ENCODE measurements at places on chromosomes 11 and 22. TPM values are rescaled to one million over a fixed set of nuclear protein-coding genes. Genes with fewer than 3 reads are reported as not detected.

DNA sequence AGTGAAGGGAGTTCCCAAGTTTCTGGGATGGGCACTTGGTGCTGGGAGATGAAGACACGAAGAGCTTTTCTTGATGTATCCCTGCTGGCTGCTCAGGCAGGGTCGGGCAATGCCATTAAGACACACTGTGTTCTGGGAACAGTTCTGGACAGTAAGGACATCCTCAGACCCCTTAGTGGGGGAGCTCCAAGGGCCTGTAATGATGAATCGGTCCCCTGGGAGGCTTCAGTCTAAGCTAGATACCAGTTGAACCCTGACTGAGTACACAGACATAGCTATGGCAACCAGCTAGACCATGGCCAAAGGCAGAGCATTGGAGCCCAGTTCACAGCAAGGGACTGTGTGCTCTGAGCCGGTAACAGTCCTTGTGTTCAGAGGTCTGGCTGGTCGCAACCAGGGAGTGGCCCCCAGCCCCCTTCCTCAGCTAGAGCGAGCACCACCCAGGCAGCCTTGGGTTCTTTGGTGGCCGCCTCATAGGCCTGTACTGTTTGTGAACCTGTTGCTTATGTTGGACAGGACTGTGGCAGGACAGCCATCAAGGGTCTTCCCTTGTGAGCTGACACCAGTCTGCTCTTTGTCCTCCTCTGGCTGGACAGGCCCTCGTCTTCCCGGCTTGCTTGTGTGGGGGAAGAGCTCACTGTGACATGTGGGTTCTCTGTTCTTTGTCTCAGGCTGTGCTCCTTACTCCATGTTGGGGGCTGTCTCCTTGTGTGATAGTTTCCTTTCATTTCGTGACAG lies 25.0 kb downstream of the MED15 start:
- no peak for DNase-seq

- peak; percentile 78 for DNase-seq
Measured at GRCh38 chr22:20783844-20784723, 10.2 kb downstream of the SERPIND1 start.

GRCh38 chr22:37782340-37783168 lies 25.2 kb upstream of the GCAT start:
- DNase-seq = peak; percentile 97

Gene CCDC87
- total RNA-seq = 0.84 TPM
